ENCODE measurements at places on chromosomes 12 and 14. TPM values are rescaled to one million over a fixed set of nuclear protein-coding genes. Genes with fewer than 3 reads are reported as not detected.

The TAS2R46 gene
- total RNA-seq: 1.1 TPM

The MUCL1 gene
- total RNA-seq: 1,089 TPM

- no peak for DNase-seq
Observed at GRCh38 chr14:94412671-94413638, 24.6 kb upstream of the SERPINA1 start.

DNA sequence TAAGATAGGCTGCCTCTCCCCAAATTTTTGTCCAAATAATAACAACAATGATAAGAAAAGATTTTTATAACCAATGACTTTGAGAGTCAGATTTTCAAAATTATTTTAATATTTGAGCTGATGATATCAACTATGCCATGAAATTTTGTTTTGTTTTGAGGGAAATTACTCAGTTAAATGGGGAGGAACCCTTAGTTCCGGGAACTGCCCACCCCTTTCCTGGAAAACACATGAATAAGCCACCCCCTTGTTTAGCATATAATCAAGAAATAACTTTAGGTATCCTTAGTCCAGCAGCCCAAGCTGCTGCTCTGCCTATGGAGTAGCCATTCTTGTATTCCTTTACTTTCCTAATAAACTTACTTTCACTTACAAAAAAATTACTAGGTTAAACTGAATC lies 61.4 kb downstream of the HMGA2 start:
- no peak for DNase-seq

The ACOT4 gene
- 0.53 TPM for total RNA-seq

GRCh38 chr12:97927977-97928376 lies 465.4 kb downstream of the RMST start:
- no peak for DNase-seq

Data from lower leg skin (tissue), 4 donors.